8988T (cell line): ENCODE measurements at places on chromosomes 5 and 9.
A peak's percentile ranks its signal among the peaks of the same experiment; 100 is the strongest.

DNA sequence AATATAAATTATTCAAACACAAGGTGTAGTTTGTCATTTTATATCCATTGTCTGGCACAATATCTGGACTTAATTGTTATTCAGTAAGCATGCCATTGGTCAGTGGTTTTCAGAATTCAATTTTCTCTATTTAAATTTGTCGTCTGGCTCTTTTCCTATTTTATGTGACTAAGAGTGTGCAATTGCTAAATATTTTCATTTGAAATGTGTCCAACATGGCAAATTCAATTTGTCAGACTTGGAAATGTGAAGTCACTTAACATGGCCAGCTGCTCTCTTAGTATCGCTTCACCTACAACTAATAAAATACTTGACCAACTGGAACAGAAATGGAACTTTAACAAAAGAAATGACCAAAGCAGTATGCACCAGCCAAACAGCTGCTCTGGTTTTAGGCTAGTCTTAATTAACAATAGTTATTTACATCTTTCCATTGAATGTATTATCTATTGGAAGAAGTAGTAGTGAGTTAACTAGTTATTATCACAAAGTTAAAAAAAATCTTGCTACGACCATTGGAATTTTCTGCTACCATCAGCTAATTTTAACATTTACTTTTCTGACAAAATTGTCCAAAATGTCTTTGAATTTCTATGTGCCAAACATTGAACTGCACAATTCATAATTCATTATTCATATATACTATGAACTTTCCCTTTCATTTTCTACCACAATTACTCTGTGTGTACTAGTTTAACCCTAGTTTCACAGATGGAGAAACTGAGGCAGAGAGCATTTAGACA, 720.7 kb upstream of the FAM174A start:
- DNase-seq: no peak

DNA sequence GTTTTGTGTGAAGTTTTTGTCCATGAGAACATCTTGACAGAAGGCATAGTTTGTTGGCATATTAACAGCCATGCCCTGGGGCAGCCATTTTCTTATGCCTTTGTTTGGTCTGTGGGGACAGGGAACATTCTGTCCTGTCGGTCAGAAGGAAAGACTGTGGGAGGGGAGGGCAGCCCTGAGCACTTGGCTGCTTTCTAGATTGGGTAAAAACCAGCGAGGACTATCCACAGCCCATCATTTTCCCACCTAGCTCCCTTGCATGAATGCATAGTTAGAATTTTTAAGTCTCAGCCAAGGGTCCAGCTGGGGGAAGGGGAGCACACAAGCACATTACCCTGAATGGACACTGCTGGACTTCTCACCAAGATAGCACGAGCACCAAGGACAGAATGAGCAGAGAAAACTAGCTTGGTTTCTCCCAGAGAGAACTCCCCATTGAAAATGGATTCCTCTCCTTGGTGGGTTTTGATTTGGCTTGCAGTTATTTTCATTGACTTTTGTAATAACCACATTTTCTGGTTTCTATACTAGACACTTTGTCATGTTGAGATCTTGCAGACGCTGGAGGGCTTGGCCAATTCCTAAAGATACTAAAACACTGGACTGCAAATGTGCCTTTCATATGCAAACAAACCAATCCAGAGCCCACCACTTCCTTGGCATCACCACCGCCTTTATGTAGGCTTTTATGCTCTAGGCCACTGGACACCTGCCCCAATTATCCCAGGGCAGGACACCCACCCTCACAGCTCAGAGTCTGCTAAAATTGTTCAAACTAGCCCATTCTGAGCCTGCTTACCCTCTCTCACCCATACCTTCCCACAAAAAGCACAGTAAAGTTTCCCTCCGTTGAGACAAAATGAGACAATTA, 129.9 kb downstream of the BOD1 start:
- DNase-seq: no peak

- no peak for DNase-seq
These were observed 1163.4 kb upstream of the CDH6 start for GRCh38 chr5:30030101-30030500.

- DNase-seq: no peak
These were observed 90.0 kb downstream of the ANKRD33B start for GRCh38 chr5:10653751-10654400.

DNA sequence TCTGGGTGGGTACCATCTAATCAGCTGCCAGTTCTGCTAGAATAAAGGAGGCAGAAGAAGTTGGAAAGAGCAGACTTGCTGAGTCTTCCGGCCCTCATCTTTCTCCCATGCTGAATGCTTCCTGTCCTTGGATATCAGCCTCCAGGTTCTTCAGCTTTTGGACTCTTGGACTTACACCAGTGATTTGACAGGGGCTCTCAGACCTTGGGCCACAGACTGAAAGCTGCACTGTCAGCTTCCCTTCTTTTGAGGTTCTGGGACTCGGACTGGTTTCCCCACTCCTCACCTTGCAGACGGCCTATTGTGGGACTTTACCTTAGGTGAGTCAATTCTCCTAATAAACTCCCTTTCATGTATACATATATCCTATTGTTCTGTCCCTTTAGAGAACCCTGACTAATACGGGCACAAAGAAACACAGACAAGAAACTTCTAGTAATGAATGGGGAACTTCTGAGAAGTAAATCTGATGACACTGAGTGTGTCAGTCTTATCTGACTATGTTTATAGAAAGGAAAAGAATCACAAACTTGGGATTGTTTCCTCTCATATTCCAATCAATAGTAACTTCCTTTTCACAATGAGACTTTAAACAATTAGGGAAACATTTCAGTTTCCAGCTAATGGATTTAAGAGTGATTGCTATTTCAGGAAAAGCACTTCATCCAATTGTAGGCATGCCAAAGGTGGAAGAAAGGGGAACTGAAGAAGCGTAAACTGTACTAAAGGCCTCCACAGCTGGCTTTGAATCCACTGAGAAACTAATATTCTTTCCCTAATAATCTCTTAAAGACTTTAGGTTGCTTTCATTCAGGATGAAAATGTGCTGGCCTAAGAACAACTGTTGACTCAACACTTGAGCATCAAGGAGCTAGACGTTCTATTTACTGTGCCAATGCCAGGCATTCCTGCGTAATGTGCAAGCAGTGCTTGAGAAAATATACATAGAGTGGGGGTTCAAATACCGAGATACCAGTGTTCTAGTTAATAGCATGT, 127.9 kb upstream of the PTGER4 start:
- DNase-seq: peak; percentile 42

GRCh38 chr5:139446956-139447779, 7.8 kb upstream of the DNAJC18 start:
- no peak for DNase-seq

DNA sequence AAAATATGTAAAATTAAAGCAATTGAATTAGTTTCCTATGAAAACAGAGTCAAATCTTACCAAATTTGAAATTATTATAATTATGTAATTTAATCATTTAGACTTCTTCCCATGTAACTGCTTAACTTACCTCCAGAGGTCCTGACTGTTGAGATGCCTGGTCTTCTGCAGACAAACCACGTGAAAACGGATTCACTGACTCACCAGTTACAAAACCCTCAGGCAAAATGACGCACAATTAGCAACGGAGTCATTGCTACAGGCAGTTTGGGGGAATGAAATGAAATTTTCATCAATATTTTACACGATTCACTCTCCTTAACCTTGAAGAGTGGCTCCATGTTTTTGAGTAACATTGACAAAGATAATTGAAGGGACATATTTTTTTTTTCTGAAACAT, 460.8 kb downstream of the MTRR start:
- DNase-seq: no peak

- DNase-seq: no peak
These were observed 498.8 kb downstream of the ARHGEF28 start for GRCh38 chr5:74124826-74125225.

- no peak for DNase-seq
These were observed 40.2 kb upstream of the CYFIP2 start for GRCh38 chr5:157225469-157226422.

DNA sequence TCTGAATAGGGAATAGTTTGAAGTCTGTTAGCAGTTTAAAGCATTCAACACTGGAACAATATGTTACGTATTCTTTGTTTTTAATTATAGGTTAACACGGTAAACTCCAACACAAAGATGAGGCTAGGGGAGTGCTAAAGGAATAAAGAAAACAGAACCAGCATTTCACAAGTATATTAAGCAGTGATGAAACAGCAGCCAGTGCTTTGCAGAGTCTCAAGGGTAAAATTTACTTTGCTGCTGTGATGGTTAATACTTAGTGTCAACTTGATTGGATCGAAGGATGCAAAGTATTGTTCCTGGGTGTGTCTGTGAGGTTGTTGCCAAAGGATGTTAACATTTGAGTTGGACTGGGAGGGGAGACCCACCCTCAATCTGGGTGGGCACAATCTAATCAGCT, 30.0 kb upstream of the GSN start:
- no peak for DNase-seq

- no peak for DNase-seq
These were observed 1.9 kb downstream of the SPARC start for GRCh38 chr5:151684690-151685361.

DNA sequence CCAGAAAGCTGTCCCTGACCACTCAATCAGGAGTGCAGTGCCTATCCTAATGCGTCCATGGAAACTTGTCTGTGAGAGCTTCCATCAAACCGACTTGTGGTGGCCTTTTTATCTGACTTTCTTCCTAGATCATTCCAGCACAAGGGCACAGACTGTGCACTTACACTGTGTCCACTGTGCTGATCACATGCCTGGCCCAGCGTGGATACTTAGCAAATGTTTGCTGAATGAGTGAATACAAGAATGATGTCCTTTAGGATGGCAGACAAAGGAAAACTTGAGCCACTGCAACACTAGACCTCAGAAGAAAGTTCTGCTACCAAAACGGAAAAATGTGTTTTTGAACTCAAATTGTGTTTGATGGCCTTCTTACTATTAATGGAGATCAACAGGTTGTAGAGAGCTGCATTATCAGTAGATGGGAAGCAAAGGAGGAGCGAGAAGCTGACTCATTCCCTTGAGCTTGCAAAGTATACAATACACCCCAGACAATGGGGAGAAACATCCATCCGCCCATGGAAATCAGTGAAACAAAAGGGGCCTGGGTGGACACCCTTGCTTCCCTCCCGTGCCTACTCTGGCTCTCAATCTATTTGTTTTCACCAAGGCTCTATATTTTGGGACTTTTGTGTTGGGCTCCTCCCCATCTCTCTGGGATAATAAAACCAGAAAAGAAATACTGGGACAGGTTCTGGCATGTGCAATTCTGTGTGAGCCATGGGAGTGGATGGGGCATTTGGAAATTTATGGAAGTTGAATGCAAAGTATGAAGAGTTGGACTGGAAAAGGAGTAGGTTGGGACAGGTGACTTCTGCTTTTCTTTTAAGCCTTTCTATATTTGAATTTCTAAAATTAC, 76.2 kb upstream of the ZFAND5 start:
- DNase-seq: no peak

GRCh38 chr5:102902135-102902448, 147.0 kb downstream of the PAM start:
- DNase-seq: no peak

- no peak for DNase-seq
These were observed 84.0 kb upstream of the SMIM32 start for GRCh38 chr5:136276946-136277345.

- no peak for DNase-seq
These were observed 83.8 kb downstream of the ANKRD31 start for GRCh38 chr5:75152860-75153259.
